Activated T-cell treated with anti-CD3 and anti-CD28 coated beads, Interleukin-2, amount 50 U/mL, for 72 hours (primary cell): ENCODE measurements at places on chromosomes 5 and 9. TPM values are rescaled to one million over a fixed set of nuclear protein-coding genes. Genes with fewer than 3 reads are reported as not detected.
A peak's percentile ranks its signal among the peaks of the same experiment; 100 is the strongest.

PLCXD3 gene
- not detected for total RNA-seq

MRPS27 gene
- 83.7 TPM for total RNA-seq

PCDHB3 gene
- total RNA-seq, result not detected

DMRT3 gene
- not detected for total RNA-seq

CCDC183 gene
- total RNA-seq, result 0.72 TPM

ARHGEF37 gene
- 3.7 TPM for total RNA-seq

DNA sequence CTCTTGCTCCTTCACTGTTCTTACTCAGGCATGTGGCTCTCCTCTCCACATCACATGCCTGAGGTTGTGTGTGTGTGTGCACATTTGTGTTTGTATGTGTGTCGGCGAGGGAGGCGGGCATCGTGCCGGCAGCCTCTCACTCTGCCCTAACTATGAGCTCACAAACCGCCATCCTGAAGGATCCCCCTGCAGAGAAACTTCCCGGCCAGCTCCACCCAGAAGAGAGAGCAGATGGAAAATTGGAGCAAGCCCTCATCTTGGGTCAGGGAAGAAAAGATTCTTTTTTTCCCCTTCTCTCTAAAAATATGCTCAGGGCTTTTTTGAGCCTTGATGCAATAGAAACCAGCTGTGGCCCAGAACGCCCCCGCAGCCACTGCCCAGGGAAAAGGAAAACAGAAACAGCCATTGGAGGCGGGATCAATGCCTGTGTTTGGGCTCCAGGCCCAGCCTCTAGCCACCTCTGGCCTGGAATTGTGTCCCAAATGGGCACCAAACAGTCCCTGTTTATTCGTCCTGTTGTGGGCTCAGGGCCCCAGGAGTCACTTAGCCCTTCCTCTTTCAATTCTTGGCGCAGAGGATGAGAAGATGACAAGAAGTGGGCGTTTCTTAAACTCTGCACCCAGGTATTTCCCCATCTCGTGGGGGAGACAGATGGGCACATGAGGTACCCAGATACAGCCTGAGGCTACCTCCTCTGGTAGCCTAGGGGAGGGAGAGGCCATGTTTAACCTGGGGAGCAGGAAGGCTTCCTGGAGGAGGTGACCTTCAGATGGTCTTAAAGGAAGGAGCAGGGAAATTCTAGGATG, 151.5 kb downstream of the RGS3 start:
- DNase-seq, result peak; percentile 29

DNA sequence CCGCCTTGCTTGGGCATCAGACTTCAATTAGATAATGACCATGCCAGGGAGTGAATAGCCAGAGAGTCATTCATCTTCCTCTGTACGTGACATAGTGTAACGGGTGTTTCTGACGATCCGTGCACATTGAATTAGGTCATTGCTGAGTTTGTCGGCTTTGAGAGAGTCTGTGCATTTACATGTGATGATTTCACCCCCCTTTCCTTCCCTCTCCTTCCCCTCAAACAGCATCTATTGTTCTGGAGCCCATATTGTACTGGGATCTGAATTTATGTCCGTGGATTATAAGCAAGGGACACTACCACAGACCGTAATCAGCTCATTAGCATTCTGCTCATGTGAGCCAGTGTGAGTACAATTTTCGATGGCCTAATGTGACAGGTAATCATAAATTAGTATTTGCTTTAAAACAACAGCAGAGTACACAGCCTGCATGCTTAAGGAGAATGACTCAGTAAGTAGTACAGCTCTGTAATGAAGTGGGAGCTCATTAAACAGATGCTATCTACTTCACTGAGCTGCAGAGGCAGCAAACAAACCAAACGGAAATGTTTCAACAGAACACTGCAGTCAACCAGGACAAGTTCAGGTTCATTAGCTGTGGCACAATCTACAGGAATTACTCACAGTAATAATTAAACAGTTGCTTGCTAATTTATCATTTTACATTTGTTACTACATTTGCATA, 302.1 kb downstream of the CSNK1G3 start:
- DNase-seq, result no peak

DNA sequence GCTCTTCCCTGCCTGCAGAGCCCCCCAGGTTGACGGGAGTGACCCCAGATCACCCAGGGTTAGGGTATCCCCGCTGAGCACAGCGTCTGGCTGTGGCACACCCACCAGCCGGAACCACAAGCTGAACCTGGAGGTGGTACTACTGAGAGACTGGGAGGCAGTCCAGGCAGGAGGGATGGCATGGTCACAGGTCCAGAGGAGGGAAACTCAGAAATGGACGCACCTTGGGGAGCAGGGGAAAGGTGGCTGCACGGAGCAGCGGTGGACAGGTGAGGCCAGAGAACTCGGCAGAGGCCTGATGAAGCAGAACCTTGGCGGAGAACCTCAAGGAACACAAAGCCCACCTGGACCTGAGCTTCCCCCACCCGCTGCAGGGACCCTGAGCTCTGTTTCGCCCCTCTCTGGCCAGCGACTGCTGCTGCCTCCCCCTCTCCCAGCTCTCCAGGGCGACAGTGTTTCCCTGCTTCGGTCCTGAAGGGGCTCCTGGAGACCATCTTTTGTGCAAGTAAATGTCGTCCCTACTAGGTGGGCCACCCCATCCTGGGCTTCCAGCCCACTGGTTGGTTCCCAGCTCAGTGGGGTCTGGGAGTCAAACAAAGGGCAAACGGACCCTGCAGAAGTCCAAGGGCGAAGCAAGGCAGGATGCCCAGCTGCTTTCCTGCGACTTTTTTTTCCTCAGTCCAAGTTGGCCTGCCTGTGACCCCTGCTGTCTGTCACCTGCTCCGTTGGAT, 845 bp downstream of the ADGRD2 start:
- no peak for DNase-seq

DNA sequence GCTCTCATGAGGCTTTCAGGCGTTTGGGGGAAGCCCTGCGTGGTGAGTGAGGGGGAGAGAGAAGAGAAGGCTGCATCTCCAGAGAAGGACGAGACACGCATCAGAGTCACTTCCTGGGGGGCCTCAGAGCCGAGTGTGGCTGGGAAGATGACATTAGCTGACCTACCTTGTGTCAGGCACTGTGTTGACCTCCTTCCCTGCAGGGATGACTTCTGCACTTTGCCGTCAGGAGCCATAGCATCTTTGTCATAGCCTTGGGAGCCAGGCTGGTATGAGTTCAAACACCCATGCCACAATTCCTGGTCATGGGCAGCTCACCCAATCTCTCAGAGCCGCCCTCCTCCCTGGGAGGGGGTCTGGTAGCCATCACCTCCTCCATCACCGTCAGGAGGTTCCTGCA, 17.3 kb downstream of the NEURL1B start:
- no peak for DNase-seq

GRCh38 chr9:88272986-88273385, 115.3 kb upstream of the SPIN1 start:
- no peak for DNase-seq

- peak; percentile 1 for DNase-seq
Observed at GRCh38 chr5:129904667-129905472, 605 bp downstream of the CHSY3 start.
